ENCODE measurements at places on chromosomes 7 and 10.
A peak's percentile ranks its signal among the peaks of the same experiment; 100 is the strongest.

DNA sequence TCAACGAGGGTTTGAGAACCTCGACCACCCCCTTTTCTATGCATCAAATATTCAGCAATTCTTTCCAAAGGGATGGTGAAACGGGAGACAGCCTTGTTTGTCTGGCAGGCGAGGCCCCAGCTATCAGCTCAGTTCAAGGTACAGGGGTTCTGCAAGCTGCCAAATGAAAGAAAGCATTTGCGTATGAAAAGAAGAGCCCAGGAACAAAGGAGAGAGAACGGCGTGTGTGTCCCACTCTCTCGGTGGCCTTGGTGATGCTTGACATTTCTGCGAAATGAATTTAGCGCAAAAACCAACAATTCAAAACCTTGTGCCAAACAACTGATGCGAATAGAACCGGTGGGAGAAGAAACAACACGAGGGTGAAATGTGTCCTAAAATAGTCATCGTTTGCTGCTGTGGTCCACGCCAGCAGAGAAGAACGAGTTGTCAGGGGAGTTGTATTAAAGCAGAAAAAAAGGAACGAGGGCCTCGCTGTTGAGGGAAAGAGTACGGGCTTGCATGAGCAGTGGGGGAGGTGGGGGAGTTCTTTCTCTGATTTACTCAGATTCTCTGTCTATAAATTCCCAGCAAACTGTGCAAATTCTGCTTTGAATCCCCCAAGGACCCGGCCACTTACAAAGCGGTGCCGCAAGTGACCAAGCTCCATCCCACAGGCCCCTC lies 97.7 kb downstream of the TMEM130 start:
- DNase-seq, result no peak

- DNase-seq, result no peak
These were observed 290.6 kb downstream of the FRMD4A start for GRCh38 chr10:14039968-14040668.

GRCh38 chr10:118873091-118873737 lies 118.4 kb upstream of the CACUL1 start:
- DNase-seq, result no peak

DNA sequence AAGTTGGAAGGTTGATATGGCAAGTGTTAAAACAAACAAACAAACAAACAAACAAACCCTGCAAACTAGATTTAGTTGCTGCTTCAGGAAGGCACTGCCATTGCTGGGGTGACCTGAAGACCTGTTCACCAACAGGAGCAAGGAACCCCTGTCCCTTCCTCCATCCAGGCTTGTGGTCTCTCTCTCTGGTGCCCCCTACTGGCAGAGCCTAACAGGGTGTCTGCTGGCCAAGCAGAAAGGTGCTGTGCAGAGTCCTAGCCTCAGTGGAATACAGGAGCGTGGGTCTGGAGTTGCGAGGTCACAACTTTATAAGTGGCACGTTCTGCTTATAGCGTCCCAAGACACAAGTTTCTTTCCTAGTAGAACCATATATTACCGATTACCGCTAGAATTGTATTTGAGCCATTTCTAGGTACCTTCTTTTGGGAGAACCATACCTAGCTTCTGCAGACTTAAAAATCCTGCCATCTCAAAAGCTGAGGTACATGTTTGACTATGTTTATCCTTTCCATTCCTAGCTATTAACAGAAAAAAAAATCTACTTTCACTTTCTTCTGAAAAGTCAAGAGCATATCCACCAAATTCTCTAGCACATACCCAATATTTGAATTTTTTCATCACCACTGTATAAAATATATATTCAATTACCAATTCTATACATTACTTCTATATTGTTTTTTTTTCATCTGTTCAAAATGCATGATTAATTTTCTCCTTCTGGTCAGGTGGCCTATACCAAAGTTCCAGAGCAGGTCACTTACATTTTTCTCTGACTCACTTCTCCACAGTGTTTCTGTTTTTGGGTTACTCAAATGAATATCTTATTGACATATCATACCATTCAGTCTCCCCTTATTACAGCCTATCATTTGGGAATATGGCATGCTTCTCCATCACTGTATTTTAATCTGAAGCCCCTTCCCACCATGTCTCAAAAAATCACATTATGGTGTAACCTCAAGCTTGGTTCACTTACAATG lies 29.1 kb upstream of the CALD1 start:
- DNase-seq, result no peak

DNA sequence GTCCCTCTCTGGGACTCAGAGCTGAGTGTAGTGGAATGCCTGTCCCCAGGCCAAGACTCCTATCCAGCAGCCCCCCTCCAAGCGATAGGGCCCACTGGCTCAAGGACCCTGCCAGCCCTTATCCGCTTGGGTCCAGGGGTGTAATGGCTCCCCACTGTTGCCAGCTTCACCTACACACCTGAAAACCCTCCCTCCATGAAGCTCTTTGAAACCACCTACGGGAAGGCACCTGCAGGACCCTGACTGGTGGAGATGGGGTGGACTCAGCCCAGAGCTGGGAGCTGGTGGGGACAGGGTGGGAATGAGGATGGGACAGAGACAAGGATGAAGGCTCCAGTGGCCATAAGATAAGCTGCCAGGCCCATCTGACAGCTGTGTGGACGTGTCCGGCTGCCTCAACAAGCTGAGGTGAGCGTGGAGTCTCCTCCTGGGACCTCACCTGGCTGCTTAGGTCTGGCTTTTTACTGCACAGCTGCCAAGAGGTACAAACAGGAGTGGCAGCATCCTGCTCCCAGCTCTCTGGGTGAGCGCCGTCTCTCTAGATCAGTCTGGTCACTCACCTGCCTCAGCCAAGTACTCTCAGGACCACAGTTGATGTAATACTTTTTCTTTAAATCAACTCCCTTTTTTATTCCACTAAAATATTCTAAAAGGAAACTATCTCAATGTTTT lies 41.9 kb downstream of the DRGX start:
- no peak for DNase-seq

DNA sequence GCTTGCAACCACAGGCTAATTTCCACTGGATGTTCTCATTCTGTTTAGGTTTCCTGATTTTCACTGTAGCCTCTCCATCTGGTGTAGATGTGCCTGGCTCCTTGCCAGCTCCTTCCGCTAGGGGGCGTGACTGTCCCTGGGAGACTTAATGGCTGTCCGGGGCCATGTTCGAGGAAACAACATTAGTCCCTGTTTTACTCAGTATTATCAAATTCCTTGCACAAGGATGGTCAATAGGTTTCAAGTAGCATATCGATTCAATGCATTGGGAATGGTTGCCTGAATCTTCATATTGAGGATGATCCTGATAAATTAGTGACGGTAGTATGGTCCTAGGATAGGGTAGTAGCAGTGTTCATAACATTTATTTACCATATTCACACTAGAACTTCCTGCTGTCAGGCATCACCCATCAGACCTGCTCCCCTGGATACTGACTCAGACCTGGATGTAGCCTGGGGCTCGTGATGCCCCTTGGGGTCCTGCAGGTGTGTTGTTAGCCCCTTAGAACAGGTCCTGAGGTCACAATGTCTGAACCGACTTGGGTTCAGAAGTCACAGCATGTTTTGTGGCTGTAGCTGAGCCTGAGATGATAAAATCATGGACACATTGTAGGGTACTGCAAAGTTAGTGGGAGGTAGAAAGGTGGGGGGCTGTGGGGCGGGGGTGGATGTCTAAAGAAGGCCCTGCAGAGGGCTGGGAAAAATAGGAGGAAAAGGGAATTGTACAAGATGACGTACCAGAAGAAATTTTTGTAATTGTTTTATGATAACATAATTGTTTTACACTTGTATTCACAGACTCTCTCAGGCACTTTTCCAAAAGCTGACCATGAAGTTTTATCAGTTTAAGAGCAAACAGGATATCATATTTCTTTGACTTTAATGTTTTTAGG lies 8.9 kb upstream of the EXOC6 start:
- DNase-seq, result no peak

DNA sequence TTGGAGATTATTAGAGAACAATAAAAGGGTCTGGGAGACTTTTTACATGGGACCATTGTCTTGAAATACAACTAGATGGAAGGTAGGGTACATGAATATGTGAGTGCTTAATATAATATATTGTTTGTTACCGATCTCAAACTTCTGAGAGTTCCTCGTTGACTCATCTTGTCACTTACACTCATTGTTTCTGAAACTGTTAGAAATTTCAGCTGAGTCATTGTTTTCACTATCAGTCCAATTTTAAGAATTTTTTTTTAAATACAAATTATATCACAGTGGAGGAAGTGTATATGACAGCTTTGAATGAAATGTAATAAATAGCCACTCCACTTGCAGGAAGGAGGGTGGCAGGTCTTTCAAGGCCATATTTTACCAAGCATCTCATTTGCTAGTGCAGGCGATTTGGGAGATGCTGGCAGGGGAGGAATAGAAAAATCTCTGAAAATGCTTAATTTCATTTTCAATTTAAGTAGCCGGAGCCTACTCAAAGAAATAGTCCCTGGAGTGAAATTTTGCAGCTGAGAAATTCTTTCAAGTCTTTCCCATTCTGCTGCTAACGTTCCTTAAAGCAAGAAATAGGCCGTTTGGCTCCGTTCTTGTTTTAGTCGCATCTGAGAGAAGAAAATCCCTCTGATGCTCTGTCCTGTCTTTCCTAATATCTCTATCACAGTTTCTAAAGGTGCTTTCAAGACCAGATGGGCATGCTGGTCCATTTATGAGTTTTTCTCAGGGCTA lies 1404.2 kb upstream of the CELF2 start:
- DNase-seq, result no peak

DNA sequence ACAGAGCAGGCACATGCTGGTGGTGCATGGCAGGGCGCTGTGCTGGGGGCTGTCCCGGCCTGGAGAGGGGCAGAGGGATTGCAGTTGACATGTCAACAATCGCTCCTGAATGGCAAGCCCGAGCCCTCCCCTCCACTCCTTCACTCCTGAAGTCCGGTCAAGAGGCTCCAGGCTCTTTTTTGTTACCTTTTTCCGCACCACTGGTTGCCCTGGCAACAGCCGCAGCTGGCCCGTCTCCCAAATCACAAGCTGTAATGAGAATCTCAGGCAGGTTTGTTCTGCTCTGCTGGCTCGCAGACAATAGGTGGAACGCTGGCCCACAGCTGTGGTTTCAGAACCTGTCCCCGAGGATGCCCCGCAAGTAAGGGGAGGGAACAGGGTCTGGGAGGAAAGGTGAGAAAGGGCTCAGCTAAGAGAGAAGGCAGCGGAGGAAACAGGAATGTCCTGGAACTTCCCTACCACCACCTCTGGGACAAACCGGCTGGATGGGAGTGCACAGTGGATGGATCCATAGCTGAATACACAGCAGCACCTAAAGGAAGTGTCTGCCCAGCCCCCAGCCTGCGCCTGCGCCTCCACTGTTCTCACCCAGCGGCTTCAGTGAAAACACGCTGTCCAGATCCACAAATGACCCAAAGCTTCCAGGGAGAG lies 58.9 kb downstream of the CALML3 start:
- DNase-seq, result no peak

DNA sequence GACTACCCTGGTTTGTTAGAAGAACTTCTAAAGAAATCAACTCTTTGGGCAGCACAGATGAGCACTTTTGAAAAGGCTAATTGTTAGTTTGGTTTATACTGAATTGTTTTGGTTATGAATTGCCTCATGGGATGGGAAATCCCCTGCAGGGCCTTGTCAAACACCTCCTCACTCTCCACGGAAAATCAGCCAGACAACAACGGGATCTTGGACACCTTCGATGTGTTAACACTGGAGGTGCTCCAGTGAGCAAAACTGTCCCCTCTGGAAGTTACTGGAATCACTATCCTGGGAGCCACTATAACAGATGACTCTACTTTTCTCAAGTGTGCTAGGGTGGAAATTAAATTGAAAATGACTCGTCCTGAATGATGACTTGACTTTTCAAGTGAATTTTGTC lies 38.7 kb downstream of the CDK6 start:
- DNase-seq, result peak; percentile 24

DNA sequence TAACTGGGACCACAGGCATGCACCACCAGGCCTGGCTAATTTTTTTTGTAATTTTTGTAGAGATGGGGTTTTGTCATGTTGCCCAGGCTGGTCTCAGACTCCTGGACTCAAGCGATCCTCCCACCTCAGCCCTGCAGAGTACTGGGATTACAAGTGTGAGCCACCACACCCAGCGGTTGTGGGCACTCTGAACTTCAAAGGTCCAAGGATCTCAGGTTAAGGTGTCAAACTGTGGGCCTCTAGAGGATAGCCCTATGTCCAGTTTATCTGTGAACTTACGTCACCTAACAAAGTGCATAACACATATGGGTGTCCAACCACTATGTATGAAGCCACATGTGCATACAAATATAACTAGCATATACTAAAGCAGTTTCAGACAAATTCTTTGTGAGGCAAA lies 3.2 kb upstream of the IL2RA start:
- DNase-seq, result no peak

- no peak for DNase-seq
These were observed 145.1 kb downstream of the GNAI1 start for GRCh38 chr7:80279760-80280159.

- no peak for DNase-seq
These were observed 29.2 kb downstream of the PRKAG2 start for GRCh38 chr7:151847681-151848081.

DNA sequence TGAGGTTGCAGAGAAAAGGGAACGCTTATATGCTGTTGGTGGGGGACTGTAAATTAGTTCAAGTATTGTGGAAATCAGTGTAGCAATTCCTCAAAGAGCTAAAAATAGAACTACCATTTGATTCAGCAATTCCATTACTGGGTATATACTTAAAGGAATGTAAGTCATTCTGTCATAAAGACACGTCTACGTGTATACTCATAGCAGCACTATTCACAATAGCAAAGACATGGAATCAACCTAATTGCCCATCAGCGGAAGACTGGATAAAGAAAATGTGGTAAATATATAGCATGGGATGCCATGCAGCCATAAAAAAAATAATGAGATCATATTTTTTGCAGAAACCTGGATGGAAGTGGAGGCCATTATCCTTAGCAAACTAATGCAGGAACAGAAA lies 100.0 kb upstream of the NPSR1 start:
- no peak for DNase-seq

- no peak for DNase-seq
These were observed 2.3 kb upstream of the TMEM184A start for GRCh38 chr7:1558181-1558811.

- DNase-seq, result no peak
These were observed 88.6 kb downstream of the NRG3 start for GRCh38 chr10:81963606-81964005.

- peak; percentile 15 for DNase-seq
These were observed 188.4 kb downstream of the PPP1R17 start for GRCh38 chr7:31875424-31875823.

DNA sequence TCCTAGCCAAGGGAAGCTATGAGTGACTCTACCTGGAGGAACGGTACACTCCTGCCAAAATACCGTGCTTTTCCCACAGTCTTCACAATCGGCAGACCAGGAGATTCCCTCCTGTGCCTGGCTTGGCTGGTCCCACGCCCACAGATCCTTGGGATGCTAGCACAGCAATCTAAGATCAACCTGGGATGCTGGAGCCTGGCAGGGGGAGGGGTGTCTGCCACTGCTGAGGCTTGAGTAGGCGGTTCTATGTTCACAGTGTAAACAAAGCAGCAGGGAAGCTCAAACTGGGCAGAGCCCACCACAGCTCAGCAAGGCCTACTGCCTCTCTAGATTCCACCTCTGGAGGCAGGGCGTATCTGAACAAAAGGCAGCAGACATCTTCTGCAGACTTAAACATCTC lies 295.3 kb downstream of the ELMO1 start:
- DNase-seq, result no peak

Data from SW 1271 (cell line).